ENCODE measurements at places on chromosomes 3 and 15.

DNA sequence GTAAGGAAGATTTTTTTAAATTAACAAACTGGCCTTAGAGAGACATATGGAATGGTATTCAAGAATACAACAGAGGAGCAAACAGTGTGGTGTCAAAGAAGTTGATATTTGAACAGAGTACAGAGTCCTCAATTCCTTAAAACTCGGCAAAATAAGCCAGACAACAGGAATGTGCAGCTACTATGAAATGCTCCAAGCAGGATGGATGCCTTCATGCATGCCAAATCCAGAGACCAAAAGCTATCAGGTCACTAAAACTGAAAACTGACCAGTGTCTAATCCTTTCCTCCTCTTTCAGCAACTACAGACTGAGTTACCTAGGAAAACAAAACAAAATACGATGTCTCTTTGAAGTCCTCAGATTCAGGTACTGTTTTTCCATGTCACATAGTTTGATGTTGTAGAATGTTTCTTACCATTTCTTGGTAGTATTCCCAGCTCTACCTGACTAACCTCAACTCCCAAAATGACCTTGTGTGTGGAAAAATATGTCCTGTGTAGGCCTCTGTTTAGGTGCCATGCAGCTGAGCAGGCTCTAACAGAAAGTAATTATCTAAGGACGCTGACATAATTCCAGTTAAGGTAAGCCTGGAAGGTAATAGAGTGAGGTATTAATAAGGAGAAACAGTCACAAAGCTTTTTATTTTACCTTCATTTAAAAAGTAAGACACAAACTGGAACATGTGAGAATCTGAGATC, 46.9 kb downstream of the TBL1XR1 start:
- DNase-seq, result no peak

GRCh38 chr3:133227813-133228212, 172.0 kb upstream of the BFSP2 start:
- DNase-seq, result no peak

DNA sequence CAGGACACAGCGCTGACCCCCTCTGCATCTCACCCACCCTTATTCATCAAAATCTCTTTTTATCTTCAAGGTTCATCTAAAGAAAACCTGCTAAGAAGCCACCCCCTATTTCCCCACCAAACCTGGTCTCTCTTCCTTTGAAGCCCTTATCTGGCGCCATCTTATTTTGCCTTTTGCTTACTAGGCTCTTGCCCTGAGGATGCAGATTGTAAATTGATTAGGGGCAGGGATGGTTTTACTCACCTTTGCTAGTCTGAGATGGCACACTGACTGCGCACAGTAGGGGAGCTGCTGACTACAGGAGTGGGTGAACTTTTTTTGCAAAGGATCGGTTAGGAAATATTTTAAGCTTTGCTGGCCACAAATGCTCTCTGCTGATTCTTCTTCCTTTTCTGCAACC, 78.9 kb upstream of the BHLHE40 start:
- no peak for DNase-seq

GRCh38 chr15:80426316-80426715, 22.1 kb downstream of the ARNT2 start:
- DNase-seq, result no peak

GRCh38 chr3:45010811-45011333, 15.2 kb upstream of the CLEC3B start:
- no peak for DNase-seq
